Stimulated activated memory B cell treated with anti-CD40 and anti-IgM and Interleukin-4, amounts not matched to agents 10 μg/mL and 1 μg/mL and 100 μg/mL, for 72 hours (primary cell): ENCODE measurements at places on chromosomes 16 and 17.

DNA sequence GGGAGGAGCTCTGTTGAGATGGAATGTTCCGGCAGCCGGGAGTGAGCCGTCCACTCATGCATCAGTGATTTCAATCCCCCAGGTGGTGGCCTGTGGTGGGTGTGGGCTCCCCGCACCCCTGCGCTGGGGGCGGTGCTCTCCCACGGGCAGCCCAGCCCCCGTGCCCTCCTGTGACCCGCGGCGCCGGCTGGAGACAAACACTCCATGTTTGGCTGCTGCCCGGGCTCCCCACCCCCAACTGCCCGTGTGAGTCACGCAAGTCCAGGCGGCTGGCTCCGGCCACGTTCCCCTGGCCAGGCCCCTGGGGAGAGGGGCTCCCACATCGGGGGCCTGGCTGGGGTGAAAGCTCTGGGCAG lies 29.4 kb downstream of the CACNA1H start:
- no peak for ATAC-seq

DNA sequence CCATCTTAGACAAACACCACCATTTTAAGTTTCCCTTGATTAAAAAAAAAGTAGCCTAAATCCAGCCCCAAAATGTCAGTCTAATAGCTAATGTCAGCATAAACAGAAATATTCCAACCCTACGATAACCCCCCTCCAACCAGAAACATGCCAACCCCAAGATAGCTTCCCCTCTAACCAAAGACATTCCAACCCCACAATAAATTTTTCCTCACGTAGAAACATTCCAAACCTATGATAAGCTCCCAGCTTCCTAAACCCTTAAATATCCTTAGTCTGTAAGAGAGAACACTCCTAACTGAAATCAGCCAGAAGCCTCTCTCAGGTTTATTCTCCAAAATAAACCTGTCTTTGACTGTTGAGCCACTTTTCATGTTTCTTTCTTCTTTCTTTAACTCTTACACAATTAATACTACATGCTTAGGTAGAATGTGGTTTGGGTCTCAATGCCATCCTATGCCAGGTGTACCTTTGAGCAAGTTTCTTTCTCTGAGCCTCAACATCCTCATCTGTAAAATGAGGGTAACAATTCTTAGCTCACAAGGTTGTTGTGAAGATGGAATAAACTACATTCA lies 10.5 kb upstream of the KRT38 start:
- ATAC-seq, result no peak

DNA sequence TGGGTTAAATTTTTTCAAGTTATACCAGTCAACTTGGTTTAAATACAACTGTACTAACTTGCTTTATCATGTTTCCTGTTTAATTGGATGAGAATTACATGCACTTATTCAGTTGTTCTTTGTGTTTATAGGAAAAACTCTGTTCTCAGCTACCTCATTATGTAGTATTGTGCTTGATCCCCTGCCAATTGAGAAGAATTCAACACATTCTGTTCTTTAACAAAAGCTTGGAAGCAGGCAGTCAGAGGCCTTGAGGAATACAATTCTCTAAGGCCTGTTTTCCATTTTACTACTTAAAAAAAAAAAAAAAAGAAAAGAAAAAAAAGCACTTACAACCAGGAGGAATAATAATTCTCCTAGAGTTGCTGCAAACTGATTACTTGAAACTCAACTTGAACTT lies 60.6 kb upstream of the CMIP start:
- no peak for ATAC-seq

DNA sequence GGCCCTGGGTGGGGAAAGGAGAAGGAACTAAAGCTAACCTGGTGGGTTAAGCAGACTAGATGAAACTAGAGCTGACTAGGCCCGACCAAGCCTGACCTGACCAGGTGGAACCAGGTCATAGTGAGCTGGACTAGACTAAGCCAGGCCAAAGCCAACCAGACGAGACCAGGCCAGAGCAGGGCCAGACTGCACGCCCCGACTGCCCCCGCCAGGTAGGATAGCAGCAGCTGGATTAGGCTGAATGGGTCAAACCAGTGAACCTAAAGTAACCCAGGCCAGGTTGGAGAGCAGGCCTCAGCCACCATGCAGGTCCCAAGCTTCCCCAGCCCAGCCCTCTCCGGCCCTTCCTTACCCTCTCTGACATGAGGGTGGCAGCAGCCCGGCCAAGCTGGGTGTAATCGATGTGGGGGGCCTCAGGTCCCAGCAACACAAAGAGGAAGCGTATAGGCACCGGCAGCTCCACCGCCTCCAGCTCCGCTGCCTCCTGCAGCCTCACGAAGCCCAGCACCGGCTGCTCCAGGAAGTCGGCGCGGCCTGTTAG lies 9.1 kb downstream of the SLC4A1 start:
- ATAC-seq, result no peak

- ATAC-seq, result no peak
These were observed 32.5 kb downstream of the BAIAP2 start for GRCh38 chr17:81067391-81067811.

DNA sequence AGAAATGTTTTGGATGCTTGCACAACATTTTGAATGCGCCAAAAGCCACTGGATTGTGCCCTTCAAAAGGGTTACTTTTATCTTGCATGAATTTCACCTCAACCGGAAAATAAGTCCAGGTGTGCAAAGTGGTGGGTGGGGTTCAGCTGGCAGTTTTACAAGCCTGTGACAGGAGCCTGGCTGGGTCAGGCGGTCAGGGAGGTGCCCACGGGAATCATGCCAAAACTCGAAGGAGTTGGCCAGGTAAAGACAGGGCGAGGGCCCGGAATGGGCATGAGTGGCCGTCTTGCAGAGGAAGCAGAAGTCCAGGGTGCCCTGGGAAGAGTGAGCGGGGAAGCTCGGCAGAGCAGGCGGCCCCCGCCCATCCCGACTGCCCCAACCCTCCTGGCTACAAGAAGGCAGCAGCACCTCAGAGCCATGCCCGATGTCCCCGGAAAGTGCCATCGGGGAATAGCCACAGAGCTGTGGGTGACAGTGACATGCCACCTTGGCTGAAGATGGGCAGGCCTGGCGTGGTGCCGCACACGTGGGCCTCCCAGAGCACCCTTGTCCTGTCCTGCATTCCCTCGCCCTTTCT lies 19.1 kb upstream of the CACNG1 start:
- ATAC-seq, result no peak

DNA sequence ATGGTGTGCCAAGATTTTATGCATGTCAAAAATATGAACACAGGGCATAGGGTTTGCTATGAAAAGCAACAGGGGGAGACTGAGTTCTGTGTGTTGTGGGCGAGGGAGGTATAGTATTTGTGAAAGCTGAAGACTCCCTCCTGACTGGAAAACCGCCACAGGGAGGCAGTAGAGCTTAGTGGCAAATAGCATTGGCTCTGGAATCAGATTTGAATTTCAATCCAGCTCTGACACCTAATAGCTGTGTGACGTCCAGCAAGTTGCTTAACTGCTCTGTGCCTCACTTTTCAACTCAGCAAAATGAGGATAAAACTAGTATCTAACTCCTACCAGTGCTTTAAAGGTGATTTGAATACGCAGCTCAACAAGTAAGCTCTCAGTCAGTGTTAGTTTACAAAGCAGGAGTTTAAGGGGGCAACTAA lies 22.0 kb downstream of the KPNA2 start:
- ATAC-seq, result peak; percentile 52

DNA sequence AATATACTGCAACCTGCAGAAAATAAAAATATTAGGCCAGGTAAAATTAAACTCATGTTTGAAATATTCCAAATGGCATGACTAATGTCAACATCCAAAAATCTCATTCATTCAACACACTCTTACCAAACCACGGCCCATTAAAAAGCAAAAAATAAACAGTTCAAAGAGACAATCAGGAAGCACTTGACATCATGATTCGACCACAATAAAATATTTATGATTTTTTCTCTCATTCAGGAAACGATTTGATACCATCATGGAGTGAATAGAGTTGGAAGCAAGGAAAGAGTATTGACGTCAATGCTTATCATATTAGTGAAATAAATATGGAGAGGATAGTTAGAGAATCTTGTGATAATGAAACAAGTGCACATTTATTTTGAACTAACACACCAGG lies 354.1 kb downstream of the KCNJ2 start:
- ATAC-seq, result no peak

DNA sequence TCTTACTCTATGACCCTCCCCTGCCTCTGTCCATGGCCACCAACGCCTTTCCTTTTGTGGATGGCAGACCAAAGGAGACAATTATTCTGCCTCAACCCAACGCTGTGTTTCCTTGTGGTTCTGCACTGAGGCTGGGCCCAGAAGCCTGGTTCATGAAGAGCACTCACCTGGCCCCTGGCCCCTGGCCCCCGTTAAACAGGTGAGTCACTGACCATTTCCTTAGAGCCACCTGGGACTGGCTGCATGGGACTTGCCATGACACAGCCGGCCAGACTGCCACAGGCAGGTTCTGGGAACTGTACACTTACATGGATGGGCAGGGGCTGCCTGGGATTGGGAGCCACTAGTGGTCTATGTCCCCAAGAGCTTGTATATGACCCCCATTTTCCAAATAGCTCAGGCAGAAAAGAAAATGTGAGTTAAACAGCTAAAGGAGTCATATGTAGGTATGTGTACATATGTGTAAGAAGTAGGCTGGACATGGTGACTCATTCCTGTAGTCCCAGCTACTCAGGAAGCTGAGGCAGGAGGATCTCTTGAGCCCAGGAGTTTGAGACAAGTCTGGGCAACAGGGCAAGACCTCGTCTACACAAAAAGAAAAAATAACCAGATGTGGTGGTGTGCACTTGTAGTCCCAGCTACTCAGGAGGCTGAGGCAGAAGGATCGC lies 181.9 kb upstream of the CACNG5 start:
- no peak for ATAC-seq

DNA sequence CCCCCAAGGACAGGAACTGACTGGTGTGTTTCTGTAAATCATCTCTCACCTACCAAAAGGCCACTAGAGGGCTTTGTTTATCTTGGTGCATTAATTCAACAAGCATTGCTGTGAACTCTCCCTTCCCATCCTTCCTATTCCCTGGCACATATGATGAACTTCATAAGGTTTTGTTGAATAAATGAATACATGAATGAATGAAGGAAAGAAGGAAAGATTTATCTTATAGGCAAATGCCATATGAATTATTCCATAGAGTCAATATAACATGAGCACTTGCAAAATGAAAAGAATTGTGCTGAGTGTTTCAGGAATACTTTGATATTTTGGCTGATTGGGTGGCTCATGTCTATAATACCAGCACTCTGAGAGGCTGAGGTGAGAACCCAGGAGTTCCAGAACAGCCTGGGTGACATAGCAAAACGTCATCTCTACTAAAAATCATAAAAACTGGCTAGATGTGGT lies 4.3 kb downstream of the SPDYE4 start:
- no peak for ATAC-seq
